A549 treated with RU486 at 1 μM for 4 hours (cell line): ENCODE measurements at places on chromosomes 5 and 9. TPM values are rescaled to one million over a fixed set of nuclear protein-coding genes. Genes with fewer than 3 reads are reported as not detected.

Gene PDLIM4
- 0.12 to 0.49 TPM (median 0.37 TPM) in 4 of 5 replicates, not detected in the other for total RNA-seq

Gene CERCAM
- total RNA-seq, result 30.4 to 41.3 TPM (median 35.0 TPM) in 5 replicates

Gene SV2C
- total RNA-seq, result 0.02 TPM in 1 of 5 replicates, not detected in the others

Gene PCDHGA7
- 0.67 to 1.1 TPM (median 0.88 TPM) in 5 replicates for total RNA-seq

Gene BRD3
- total RNA-seq, result 11.4 to 22.7 TPM (median 21.3 TPM) in 5 replicates

Gene SPATA31A6
- total RNA-seq, result not detected in 5 replicates

Gene FYB1
- 8.0 to 19.0 TPM (median 13.3 TPM) in 5 replicates for total RNA-seq

Gene FOXI1
- not detected in 5 replicates for total RNA-seq

Gene FOXD4
- 0.31 to 0.56 TPM (median 0.38 TPM) in 5 replicates for total RNA-seq

Gene SPINK4
- total RNA-seq, result not detected in 5 replicates

Gene TRAF1
- 3.6 to 6.8 TPM (median 4.6 TPM) in 5 replicates for total RNA-seq

Gene ZBTB6
- total RNA-seq, result 1.8 to 5.8 TPM (median 5.6 TPM) in 5 replicates

Gene ENTPD8
- total RNA-seq, result 0.15 to 0.31 TPM (median 0.20 TPM) in 5 replicates

Gene GNG10
- 33.6 to 68.8 TPM (median 65.3 TPM) in 5 replicates for total RNA-seq

Gene C9orf153
- 0.23 to 0.43 TPM in 2 of 5 replicates, not detected in the others for total RNA-seq

Gene TOR1B
- total RNA-seq, result 20.0 to 25.3 TPM (median 24.0 TPM) in 5 replicates
